Activated CD8-positive, alpha-beta T cell treated with anti-CD3 and anti-CD28 coated beads for 36 hours (primary cell): ENCODE measurements at places on chromosomes 16 and 17. TPM values are rescaled to one million over a fixed set of nuclear protein-coding genes. Genes with fewer than 3 reads are reported as not detected.

- H3K4me1 ChIP-seq, result peaks cover 4% of the 10 kb centered on the region
- H3K27ac ChIP-seq, result no peak overlapping the region
- no peak overlapping the region for H3K4me3 ChIP-seq
- no peaks in the 10 kb centered on the region for H3K36me3 ChIP-seq
These were observed 23.3 kb upstream of the CDRT4 start for GRCh38 chr17:15490634-15491261.

DNA sequence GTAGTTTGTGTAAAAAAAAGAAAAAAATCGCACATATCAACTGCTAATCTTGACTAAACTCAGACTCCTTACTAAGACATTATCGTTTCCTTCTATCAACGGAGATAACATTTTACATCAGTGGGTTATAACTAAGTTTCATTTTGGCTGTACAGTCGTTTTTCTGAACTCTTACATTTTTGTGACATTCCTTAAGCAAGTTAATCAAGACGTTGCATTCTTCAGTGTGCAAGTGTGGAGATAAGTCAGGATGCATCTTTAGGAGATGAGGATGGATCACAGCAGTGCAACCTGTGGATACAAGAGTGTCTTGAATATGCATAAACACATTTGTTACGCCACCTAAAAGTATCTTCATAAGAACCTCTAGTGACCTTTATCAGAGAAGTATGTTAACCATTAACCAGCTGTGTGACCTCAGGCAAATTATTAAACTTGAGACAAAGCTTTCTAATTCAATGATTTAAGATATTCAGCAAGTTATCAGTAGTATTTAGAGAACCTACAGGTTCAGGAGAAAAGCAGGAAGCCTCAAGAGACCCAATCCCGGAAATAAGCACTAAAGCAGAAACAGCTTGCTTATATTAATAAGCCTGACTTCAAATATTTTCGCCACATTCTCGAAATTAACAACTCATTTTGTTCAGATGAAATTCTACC lies 9.4 kb downstream of the CMC2 start:
- no peaks in the 10 kb centered on the region for H3K27me3 ChIP-seq
- peak overlapping the region; percentile 77 for H3K4me3 ChIP-seq
- DNase-seq, result no peak
- H3K36me3 ChIP-seq, result peaks cover 49% of the 10 kb centered on the region
- peaks cover 64% of the 10 kb centered on the region for H3K4me1 ChIP-seq
- peak overlapping the region; percentile 96 for H3K27ac ChIP-seq

- no peaks in the 10 kb centered on the region for H3K36me3 ChIP-seq
- no peak for DNase-seq
- no peaks in the 10 kb centered on the region for H3K27me3 ChIP-seq
These were observed 277.7 kb downstream of the GRIN2A start for GRCh38 chr16:9904526-9904925.

DNA sequence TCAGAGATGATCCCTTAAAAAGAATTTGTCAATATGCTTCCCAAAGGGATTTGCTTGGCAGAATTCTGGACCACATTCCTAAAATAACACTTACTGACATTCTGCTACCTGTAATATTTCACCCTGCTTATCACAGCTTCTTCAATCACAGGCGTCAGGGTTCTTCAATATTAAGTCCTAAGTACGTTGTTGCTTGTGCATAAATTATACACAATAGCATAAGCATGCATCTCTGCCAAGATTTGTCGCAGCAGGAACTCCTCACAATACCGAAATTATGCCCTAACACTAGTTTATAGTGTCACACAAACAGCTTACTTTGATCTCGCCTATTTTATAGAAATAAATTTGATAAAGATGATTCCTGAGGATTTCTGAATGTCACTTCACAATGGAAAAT lies 48.9 kb downstream of the UBE2G1 start:
- no peak for DNase-seq
- no peak overlapping the region for H3K27ac ChIP-seq
- H3K4me1 ChIP-seq, result peaks cover 51% of the 10 kb centered on the region
- no peaks in the 10 kb centered on the region for H3K27me3 ChIP-seq
- H3K4me3 ChIP-seq, result no peak overlapping the region

DNA sequence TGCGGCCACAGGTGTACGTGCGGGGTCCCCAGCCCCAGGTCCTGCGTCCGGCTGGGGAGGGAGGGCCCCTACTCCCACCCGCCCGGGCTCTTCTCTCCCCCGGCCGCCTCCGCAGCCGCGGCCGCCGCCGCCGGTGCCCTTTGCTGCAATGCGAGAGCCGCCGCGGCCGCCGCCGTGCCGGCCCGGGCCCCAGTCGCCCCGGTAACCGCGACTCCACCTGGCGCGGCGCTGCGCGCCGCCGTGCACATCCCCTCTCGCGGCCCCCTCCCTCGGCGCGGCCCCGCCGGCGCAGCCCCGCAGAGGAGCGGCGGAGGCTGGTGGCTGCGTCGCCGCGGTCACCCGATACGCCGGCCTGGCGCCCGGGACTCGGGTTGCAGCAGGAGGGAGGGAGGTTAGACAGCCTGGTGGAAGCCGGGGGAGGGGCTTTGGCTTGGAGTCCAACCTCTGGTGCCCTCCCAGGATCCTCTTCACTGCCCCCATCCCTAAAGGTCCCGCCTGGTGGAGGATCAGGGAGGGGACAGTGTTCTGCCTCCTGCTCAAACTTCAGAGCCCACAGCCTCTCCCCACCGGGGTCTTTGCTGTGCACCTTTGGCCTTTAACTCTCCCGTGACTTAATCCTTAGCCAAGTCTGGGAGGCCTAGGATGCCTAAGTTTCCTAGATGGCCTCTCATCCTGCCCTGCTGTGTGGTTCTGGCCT lies 32.9 kb downstream of the SRCIN1 start:
- DNase-seq, result no peak
- no peak overlapping the region for H3K27ac ChIP-seq
- peaks cover 10% of the 10 kb centered on the region for H3K4me1 ChIP-seq
- H3K4me3 ChIP-seq, result peak overlapping the region; percentile 24

The CD79B gene
- total RNA-seq, result 31.6 TPM

GRCh38 chr17:692116-692515 lies 22.5 kb downstream of the VPS53 start:
- no peaks in the 10 kb centered on the region for H3K4me1 ChIP-seq
- DNase-seq, result no peak
- H3K4me3 ChIP-seq, result no peak overlapping the region
- H3K36me3 ChIP-seq, result peaks cover 28% of the 10 kb centered on the region
- H3K27ac ChIP-seq, result no peak overlapping the region
- no peaks in the 10 kb centered on the region for H3K27me3 ChIP-seq

- no peak for DNase-seq
- H3K27me3 ChIP-seq, result no peaks in the 10 kb centered on the region
These were observed 74.6 kb downstream of the N4BP1 start for GRCh38 chr16:48535369-48535787.

The CD300H gene
- total RNA-seq, result not detected
